ENCODE measurements at places on chromosomes 1 and 21.

DNA sequence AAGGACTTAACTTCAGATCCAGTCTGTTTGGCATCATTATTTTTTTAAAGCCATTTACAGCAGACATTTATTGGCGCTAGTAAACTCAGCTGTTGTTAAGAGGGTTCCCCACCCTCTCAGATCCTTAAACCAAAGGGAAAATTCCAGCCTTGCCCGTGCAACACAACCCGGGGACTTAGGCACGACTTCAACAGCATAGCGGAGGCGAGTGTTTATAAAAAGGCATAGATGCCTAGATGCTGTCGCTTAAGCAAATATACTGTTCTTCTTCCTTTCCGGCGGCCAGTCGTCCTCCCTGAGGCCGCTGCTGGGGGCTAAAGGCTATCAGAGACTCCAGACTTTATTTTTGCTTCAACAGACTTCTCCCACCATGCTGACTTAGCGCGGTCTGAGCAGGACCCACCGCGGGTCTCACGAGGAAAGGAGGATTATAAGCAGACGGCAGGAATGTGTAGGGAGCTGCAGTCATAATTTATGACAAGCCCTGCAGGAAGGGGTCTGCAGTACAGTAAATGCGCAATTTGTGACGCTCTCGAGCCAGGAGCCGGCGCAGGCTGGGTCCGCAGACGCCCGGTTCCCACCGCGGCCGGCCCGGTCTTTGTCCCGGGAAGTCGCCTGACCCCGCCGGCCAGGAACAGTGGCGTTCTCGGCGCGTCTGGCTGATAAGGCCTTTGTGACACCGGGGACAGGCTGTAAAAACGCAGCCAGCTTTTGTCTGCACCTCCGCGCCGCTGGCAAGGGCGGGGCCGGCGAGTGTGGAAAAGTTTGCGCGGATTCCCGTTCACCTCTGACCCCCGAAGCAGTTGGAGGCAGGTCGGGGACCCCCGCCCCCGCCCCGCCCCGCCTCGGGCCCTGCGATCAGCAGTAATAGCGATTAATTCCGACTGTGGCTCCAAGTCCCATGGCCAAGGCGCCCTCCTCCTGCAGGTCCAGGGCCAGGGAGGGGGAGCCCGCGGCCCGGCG lies 61.2 kb upstream of the ARHGEF16 start:
- DNase-seq, result no peak

DNA sequence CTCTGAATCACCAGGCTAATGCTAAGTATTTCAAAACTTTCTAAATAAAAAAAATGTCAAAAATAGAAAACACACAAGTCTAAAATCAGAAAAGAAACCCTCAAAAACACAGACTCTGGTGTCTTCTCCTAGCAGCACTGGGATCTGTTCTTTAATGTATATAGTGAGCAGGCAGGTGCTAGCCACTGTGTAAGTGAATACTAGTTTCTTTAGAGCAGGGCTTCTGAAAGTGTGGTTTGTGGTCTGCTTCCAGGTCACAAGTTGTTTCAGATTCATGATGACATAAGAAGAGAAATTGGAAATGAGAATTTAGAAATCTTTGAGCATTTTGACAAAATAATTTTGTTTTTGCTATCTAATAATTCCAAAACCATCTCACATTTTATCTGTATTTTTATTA lies 763.1 kb downstream of the USP25 start:
- no peak for DNase-seq

GRCh38 chr1:241675983-241676382 lies 23.9 kb downstream of the WDR64 start:
- DNase-seq, result no peak

GRCh38 chr1:109513110-109513710 lies 3.7 kb upstream of the AMIGO1 start:
- no peak for DNase-seq

DNA sequence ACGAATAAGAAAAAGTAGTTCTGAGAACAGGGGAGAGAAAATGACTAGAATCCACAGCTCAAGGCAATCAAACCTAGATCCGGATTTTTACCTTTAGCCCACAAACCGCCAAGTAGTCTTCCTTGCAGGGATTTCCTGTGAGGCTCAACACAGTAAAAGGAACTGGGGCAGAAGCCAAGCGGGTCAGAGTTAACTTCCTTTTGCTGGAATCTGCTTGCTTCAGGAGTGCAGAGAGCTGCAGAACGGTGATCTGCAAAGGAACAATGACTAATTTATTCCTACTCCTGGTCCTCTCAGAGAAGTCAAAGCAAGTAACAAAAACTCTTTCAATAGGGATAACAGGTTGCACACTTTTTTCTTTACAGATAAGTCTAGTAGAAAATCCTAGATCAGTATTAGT lies 53.4 kb downstream of the UBR4 start:
- DNase-seq, result no peak

GRCh38 chr1:158163000-158163947 lies 17.4 kb upstream of the CD1D start:
- DNase-seq, result no peak

DNA sequence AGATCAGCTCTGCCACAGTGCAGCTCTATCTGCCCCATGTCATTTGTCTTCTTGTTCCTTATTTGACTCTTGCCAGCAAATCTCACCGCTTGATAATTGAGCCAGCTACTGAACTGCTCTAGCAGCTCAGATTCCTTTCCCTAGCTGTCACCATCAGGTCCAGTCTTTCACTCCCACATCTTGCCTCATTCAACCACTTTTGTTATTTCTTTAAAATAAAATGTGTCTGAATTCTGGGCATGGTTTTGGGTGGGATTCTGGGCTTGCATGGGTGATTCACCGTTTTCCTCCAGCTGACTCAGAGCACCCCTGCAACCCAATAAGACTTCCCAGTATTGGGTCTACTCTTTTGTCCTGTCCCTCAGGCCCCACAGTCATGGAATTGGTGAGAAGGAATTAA lies 215.7 kb downstream of the DSCAM start:
- no peak for DNase-seq

- DNase-seq, result no peak
These were observed at the start of gene BTBD19 for GRCh38 chr1:44808063-44808937. Gene BTBD19, plus strand, starts transcription at chr1:44808523. Its CDS starts 298 bp downstream, at chr1:44808821.

DNA sequence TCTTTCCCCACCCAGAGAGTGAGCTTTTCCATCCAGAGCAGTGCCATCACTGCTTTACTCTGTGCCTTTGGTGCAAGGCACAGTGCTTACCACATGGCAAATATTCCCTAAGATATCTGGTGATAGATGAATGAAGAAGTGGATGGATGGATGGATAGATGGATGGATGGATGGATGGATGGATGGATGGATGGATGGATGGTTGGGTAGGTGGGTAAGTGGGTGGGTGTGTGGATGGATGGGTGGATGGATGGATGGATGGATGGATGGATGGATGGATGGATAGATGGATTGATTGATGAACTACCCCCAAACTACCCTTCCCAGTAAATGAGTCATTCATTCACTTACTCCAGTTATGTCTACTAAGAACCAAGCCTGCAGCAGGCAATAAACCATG lies 42.9 kb upstream of the SLC44A3 start:
- DNase-seq, result no peak

- DNase-seq, result no peak
These were observed 145.1 kb downstream of the SIPA1L2 start for GRCh38 chr1:232484856-232485255.

DNA sequence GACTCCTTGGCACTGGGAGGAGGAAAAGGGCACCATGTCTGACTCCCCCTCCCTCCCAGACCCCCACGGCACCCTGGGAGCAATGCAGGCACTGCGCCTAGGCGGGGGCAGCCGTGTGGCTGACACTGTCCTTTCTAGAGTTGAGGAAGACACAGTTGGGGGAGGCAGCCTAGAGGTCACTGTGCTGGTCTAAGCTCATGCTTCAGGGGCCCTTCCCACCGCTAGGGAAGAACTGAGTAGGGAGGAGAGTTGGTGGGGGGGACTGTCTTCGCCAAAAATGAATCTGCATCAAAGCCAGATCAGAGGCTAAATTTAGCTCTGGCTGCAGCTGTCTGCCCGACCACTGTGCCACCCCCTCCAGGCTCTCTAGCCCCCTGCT lies 3.4 kb downstream of the SEMA6C start:
- DNase-seq, result no peak

GRCh38 chr1:93614986-93615581 lies 66.6 kb downstream of the BCAR3 start:
- DNase-seq, result no peak

GRCh38 chr1:192160196-192160595 lies 1.9 kb downstream of the RGS18 start:
- DNase-seq, result no peak

GRCh38 chr1:240285540-240285939 lies 193.9 kb downstream of the FMN2 start:
- DNase-seq, result no peak

DNA sequence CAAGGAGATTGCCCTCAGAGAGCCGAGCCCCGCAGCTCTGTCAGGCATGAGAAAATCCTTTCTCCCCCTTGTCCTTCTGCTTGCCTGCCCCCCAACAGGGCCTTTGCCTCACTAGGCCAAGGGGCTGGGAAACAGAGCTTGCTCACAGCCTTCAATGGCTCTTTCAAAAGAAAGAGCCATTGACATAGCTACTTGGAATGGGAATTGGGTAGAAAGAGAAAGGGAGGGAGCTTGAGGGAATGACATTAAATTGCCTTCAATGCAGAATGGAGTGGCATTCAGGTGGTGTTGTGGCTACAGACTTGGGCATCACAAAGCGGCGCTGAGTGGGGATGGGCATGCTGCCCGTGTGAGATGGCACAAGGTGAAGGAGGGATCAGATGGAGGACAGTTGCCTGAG lies 13.2 kb downstream of the SYT11 start:
- DNase-seq, result no peak

- no peak for DNase-seq
These were observed 38.9 kb downstream of the PATJ start for GRCh38 chr1:61781151-61781550.

GRCh38 chr1:61444288-61444687 lies 280.7 kb downstream of the TM2D1 start:
- no peak for DNase-seq

DNA sequence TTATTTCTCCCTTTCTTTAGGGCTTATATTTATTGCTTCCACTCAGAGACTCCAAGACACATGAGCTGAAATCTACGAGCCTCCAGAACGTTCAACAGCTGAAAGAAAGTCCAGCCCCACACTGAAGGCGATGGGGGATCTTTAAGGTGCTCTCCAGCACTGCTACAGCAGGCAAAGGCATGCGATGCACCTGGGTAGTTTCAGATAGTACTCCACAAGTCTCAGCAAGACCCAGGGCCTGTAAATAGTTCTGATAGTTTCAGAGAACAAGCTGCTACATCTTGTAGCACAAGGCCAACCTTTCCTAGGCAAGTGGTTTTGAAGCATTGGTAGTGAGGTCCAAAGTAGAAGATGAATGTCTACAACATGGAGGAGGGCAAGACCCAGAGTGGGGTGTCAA lies 2.2 kb upstream of the HSD3B1 start:
- no peak for DNase-seq

- peak; percentile 99 for DNase-seq
These were observed at the start of gene ZNF695 for GRCh38 chr1:247007511-247008405. Gene ZNF695, minus strand, starts transcription at chr1:247008057. Its CDS starts 149 bp downstream, at chr1:247007908.

GRCh38 chr1:71956613-71957285 lies 325.6 kb downstream of the NEGR1 start:
- no peak for DNase-seq

DNA sequence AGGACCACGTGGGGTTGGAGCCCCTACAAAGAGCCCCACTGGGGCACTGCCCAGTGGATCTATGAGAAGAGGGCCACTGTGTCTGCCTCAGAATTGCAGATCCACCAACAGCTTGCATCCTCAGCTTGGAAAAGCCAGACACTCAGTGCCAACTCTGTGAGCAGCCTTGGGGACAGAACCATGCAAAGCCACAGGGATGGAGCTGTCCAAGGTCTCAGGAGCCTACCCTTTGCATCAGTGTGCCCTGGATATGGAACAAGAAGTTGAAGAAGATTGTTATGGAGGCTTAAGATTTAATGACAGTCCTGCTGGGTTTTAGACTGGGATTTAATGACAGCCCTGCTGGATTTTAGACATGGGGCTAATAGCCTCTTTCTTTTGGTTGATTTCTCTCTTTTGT lies 1670.9 kb downstream of the PLA2G4A start:
- DNase-seq, result no peak

DNA sequence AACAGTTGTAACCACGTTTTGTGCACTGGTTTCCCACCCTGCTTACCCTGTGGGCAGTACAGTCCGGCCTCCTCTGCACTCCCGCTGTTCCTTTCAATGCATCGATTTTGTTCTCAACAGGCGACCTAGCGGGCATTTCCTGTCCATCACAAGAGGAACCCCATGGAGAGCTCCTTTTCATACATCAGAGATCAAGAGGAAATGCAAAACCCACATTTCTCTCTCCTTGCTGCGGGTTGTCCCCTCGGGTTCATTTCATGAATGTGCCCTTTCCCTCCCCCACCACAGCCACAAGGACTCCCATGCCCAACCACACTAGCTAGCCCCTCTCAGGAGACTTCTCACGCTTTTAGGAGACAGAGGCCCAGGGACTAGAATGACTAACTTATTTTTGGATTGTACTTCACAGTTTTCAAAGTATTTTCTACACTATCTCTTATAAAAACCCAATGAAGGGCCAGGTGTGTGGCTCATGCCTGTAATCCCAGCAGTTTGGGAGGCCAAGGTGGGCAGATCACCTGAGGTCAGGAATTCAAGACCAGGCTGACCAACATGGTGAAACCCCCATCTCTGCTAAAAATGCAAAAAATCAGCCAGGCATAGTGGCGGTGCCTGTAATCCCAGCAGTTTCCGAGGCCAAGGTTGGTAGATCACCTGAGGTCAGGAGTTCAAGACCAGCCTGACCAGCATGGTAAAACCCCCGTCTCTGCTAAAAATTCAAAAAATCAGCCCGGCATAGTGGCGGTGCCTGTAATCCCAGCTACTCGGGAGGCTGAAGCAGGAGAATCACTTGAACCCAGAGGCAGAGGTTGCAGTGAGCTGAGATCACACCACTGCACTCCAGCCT lies 18.4 kb downstream of the ATP1A4 start:
- peak; percentile 81 for DNase-seq

All from NCI-H2081 (cell line).